ENCODE measurements at places on chromosomes 5 and 9.

GRCh38 chr9:104871961-104872527 lies 55.9 kb downstream of the ABCA1 start:
- no peak for DNase-seq

DNA sequence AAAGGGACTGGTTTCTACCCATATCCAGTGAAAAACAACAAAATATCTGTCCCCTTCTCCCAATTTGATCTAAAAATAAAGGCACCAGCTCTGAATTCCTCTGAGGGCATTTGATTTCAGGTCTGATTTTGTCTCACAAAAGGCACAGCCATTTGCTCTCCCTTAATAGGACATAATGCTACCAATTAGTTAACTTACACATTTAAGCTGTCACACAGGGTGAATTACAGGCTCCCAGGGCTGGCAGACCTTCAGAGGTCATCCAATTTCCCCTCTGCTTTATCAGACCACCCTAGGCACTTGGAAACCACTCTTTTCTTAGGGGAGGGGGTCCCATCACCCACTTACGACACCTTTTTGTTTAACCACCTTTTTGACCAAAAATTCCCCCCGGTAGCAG lies 319.9 kb downstream of the SPOCK1 start:
- DNase-seq = no peak

DNA sequence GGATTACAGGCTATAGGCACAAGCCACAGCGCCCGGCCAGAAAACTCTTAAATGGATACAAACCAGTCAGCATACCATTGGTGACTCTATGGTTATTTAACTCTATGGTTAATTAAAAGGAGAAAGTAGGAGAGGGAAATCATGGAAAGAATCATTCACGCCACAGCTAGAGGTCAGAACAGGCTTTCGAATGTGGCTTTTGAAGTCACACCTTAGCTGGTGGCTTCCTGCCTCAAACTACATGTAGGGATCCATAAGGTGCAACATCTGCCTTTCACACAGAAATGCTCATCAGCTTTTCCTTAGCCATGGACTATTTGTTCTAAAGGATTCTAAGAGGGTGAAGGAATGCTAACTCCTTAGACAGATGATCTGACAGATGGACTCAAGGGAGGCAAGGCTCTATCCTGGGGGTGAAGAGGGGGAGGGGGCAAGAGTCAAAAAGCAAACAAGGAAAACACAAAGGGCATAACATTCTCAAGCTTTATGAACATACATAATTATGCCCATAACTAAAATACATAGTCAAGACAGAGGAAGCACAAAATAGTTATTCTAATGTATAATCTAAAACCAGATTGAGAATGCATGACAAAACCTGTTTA lies 130.9 kb downstream of the EFNA5 start:
- DNase-seq = no peak

GRCh38 chr9:121635300-121635876 lies 16.0 kb upstream of the DAB2IP start:
- no peak for DNase-seq

DNA sequence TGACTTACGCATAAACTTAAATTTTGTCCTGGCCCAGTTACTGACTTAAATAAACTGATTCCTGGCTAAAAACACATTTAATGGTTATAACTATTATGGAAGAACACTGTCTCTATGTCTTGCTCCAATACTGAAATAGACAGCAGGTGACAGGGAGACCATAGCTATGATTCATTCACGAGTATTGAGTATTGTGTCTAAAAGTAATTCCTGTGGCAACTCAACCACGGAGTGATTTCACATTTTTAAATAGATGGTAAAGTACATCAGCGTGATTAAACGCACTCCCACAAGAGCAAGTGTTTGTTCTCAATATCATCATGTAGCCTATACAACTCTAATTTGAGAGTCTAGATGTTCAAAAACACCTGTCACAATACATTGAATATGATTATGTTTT lies 35.9 kb upstream of the PCSK1 start:
- DNase-seq = no peak

DNA sequence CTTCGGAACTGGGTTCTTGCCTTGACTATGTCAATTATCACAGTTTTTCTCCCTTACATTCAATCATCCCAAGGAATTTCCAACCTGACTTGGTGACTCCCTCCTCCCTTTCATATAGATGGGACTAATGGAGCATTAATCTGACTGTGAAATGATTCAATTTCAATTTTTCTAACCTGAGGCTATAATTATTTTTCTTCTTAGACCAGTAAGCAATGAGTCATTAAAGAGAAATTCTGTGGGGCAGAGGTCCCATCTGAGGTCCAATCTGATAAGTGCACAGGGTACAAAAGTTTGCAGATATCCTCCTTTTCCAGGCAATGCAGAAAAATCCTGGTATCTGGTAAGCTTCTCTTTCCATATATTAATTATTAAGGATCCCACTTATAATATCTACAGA lies 18.9 kb downstream of the PDE4D start:
- no peak for DNase-seq

DNA sequence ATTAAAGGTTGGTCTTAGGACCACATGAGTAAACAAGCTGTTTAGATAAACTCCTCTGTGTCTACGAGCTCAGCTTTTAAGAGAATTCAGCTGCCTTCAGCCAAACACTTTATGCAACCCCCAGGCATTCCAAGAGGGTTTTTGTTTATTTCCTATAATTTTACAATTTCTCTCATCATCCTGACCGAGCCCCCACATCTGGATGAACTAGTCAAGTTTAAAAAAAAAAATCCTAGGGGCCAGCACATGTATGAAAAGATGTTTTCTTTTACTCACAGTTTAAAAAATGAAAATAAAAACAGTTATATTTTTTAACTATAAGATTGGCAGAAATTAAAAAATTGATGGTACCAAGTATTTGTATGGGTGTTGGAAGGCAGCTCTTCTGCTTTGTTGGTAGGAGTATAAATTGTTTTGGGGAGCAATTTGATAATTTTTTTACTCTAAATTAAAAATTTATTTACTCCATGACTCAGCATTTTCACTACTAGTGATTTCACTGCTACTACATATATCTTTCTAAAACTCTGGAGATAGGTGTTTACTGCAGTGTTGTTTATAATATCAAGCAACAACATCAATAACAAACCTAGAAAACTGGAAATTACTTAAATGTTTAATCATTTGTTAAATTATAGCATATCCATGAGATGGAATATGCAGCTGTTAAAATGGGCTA lies 18.1 kb downstream of the YTHDC2 start:
- no peak for DNase-seq

- DNase-seq = no peak
These were observed 578.4 kb downstream of the CCDC171 start for GRCh38 chr9:16131264-16131663.

- DNase-seq = no peak
These were observed 8.6 kb upstream of the DIRAS2 start for GRCh38 chr9:90651246-90651645.

DNA sequence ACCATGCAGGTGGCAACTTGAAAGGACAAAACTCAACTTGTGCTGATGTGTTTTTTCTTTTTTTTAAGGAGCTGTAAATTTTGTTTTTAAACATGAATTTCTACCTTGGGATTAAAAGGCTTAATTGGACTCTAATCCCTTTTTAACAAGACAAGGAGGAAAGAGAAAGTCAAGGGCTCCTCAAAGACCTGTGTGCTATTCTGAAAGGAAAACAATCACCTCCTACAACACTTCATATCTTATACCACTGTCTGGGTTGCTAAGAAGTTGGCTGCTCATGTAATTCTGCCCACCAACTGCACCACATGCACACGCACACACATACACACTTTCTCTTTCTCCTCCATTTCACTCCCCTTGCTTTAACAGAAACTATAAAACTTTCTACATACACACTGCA lies 78.6 kb downstream of the SH3RF2 start:
- DNase-seq = no peak

- DNase-seq = no peak
These were observed 143.9 kb downstream of the SEMA5A start for GRCh38 chr5:9401786-9402472.

- no peak for DNase-seq
These were observed 122.6 kb upstream of the IQGAP2 start for GRCh38 chr5:76280494-76280893.

DNA sequence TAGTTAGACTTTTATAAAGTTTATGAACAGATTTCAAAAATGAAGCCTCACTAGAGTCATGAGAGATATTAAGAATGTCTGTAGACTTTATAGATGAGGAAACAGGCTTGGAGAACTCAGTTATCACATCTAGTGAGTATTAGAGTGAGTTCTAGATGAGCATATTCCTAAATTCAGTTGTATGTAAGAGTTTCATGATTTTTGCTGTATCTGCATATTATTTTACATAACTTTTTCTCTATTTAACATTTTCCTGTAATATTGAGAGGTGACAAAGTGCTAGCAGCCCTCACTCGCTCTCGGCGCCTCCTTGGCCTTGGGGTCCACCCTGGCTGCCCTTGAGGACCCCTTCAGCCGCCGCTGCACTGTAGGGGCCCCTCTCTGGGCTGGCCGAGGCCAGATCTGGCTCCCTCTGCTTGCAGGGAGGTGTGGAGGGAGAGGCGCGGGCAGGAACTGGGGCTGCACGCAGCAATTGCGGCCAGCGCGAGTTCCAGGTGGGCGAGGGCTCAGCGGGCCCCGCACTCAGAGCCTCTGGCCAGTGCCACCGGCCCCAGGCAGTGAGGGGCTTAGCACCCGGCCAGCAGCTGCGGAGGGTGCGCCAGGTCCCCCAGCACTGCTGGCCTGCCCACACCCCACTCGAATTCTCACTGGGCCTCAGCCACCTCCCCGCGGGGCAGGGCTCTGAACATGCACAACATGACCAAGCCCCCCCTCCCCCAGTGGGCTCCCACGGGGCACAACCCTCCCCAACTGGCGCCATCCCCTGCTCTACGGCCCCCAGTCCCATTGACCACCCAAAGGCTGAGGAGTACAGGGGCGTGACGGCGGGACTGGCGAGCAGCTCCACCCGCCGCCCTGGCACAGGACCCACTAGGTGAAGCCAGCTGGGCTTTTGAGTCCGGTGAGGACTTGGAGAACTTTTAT lies 182.1 kb downstream of the TLE1 start:
- no peak for DNase-seq

DNA sequence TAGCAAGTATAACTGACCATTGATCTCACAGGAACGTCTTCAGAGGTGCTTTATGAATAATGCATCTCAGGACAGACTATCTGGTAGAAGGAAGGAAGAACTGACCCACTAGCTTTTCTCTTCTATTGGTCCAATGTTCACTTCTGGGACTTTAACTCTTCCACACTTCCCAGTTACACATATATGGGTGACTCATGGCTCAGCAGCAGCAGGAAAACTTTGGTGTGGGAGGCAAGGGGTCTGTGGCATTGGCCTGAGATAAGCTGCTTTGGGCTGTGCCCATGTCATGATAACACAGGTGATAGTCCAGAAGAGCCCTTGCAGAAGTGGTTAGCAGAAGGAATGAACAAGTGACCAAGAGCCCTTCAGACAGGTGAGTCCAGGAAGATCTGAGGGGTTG lies 148.8 kb downstream of the RAB3C start:
- no peak for DNase-seq

- no peak for DNase-seq
These were observed 13.2 kb downstream of the DOCK8 start for GRCh38 chr9:227860-228259.

Data from T-helper 9 cell (primary cell).